ENCODE measurements at places on chromosomes 13 and 19.

DNA sequence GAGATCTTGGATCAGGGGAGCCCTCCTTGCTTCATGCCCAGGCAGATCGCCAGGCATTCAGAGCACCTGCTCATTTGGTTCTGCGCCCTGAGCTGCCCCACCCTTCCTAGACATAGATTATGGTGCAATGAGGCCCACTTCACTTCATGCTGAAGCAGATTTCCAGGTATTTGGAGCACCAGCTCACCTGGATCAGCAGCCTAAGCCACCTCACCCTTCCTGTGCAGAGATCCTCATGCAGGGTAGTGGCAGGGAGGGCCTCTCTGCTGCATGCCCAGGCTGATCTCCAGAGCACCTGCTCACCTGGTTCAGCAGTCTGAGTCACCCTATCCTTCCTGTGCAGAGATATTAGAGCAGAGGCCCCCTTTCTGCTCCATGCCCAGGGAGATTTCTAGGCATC lies 1966.1 kb downstream of the PCDH9 start:
- DNase-seq: no peak

DNA sequence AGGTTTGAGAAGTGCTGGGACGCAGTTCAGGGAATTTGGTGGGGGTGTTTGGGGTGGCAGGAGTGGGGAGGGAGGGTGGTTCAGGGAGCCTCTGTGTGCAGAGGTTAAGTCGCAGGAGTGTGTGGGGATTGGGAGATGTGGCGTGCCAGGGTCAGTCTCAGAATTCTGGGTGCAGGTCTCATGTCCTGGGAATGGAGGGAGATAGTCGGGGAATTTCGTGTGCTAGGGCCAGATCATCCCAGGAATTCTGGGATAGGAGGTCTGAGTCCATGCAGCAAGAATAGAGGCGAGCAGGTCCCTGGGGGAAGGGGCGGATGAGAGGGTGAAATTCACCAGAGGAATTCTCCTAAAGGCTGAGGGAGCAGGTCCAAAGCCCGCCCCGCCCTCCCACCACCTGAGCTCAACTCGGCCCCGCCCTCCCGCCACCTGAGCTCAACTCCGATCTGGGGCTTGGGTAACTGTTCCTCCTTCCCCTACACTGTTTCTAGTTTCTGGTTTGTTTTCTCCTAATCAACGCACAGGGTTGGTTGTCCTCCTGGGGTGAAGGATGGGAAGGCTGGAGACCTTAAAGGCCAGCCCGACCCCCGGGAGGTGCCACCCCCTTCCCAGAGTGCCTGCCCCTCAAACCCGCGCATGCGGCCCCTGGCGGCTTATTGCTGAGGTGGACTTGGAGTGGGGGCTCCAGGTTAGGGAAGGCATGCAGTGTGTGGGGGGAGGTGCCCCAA lies 15.2 kb downstream of the KCNC3 start:
- no peak for DNase-seq

- DNase-seq: no peak
Observed at GRCh38 chr19:13071444-13072187, 31.0 kb downstream of the LYL1 start.

DNA sequence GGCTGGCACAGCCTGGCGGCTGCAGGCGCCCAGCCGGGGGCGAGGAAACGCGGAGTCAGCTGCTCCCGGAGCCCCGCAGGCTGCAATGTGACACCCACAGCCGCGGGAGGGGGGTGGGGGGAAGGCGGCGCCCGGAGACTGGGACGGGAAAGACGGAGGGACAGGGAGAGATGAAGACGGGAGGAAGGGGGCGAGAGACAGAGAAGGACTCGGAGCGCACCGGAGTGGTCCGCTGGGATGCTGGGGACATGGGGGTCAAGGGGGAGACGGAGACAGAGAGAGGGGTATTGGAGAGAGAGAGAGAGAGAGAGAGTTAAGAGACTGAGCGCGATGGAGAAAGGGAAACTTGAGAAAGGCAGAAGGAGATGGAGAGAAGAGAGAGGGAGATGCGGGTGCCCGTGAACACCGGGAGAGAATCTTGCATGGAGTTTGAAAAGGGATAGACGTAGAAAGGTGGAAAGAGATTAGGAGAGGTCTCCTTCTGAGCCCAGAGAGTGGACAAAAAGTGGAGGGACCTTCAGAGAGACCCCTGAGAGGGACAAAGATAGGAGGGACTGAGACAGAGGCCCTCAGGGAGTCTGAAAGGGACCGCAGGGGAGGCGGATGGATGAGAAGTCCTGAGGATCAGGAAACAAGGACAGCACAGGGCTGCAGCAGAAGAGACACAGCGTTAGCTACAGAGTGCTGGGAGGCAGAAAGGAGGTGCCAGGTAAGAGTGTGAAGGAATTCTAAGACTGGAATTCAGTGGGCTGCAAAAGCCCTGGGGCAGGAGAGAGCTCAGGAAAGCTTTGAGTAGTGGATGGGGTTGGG lies 1.0 kb downstream of the SCN1B start:
- DNase-seq: no peak

- no peak for DNase-seq
Observed at GRCh38 chr13:105403086-105403485, 1132.4 kb downstream of the EFNB2 start.

DNA sequence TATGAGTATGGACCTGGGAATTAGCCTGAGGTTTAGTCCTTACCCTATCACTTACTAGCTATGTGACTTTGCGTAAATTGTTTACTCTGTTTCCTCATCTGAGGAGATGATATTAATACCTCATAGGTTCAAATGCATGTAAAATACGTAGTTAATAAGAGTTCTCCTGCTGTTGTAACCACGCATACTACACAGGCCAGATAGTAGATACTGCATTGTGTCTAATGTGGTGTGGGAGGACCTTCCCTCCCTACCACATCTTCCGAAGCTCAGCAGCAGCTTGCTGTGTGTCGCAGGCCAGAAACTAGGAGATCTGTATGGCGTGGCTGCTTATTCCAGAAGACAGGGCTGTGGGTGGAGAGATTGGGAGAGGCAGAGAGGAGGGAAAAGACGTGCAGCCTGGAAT lies 23.0 kb downstream of the GTF2F2 start:
- DNase-seq: no peak

- DNase-seq: no peak
Observed at GRCh38 chr19:6221878-6222746, 57.7 kb downstream of the MLLT1 start.

- DNase-seq: no peak
Observed at GRCh38 chr13:45474584-45475454, 10.1 kb downstream of the COG3 start.

DNA sequence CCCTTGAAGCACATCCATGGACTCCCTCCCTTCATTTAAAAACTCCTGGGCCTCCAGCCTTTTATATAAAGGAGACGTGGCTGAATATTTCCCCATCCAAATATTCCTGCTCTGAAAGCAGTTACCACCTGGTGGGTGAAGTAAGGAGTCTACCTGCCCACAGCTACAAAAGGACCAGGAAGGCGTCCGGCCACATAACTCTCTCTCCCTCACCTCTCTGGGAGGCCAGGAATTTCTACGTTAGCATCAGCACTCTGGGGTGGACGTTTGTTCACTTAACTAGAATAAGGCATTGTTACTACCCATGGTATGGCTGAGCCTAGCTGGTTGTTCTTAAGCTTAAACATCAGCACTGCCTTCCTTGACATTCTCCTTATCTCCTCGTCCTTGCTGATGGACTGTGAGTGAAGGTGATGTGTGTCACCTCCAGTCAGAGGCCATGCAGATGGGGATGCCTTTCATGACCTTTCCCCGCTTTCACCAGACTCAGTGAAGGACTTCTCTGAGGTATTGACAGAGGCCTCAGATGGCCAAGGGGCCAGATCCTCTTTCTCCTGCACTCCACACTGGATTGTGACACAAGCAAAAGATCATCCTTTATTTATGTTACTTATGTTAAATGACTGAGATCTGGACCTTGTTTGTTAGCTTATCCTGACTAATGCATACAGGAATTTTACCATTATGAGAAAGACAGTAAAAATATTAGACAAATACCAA lies 22.2 kb upstream of the KPNA3 start:
- DNase-seq: no peak

DNA sequence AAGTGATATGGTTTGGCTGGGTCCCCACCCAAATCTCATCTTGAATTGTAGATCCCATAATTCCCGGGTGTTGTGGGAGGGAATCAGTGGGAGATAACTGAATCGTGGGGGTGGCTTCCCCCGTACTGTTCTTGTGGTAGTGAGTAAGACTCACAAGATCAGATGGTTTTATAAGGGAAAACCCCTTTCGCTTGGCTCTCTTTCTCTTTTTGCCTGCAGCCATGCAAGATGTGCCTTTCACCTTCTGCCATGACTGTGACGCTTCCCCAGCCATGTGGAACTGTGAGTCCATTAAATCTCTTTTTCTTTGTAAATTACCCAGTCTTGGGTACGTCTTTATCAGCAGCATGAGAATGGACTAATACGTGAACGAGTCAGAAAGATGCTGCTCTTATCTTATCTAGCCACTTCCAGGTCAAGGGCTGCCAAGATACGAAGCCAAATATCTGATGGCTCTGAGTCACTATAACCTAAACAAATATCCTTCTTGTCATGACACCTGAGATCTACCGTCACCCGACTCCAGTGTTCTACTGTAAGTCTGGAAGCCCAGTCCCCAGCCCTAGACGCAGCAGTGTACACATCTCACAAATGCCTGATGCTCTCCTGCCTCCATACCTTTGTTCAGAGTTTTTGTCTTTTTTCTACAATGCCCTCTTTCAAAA lies 45.9 kb downstream of the SLC15A1 start:
- DNase-seq: no peak

- no peak for DNase-seq
Observed at GRCh38 chr13:37657134-37657533, 58.6 kb upstream of the POSTN start.

GRCh38 chr19:397941-398706 lies 10.8 kb downstream of the C2CD4C start:
- no peak for DNase-seq

DNA sequence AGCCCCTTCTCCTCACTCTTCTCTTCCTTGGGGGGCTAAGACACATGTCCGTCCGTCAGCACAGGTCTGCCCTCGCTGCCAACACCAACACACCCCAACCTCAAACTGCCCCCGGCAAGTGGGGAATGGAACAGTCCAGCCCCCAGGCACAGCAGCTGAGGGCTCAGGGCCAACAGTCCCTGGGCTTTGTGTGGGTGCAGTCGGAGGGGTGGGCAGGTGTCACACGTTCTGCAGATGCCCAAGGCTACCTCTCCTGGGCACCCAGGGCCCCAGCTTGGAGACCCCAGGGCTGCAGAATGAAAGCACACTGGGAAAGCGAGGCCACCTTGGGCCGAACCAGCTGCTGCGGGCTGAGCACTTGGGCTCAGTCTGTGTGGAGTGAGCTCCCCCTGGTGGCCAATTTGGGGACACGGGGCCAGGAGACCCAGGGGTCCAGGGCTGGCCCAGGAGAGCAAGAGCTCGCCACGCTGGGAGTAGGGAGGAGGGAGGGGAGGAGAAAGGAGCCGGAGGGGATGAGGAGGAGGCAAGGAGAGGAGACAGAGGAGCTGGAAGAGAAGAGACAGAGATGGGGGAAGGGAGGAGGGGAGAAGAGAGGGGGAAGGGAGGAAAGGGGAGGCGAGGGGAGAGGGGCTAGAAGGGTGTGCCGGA lies 14.0 kb upstream of the ATP8B3 start:
- DNase-seq: peak; percentile 77

GRCh38 chr19:29614046-29614445 lies 8.0 kb downstream of the POP4 start:
- no peak for DNase-seq

GRCh38 chr19:3698386-3698950 lies 1.8 kb downstream of the PIP5K1C start:
- DNase-seq: no peak

DNA sequence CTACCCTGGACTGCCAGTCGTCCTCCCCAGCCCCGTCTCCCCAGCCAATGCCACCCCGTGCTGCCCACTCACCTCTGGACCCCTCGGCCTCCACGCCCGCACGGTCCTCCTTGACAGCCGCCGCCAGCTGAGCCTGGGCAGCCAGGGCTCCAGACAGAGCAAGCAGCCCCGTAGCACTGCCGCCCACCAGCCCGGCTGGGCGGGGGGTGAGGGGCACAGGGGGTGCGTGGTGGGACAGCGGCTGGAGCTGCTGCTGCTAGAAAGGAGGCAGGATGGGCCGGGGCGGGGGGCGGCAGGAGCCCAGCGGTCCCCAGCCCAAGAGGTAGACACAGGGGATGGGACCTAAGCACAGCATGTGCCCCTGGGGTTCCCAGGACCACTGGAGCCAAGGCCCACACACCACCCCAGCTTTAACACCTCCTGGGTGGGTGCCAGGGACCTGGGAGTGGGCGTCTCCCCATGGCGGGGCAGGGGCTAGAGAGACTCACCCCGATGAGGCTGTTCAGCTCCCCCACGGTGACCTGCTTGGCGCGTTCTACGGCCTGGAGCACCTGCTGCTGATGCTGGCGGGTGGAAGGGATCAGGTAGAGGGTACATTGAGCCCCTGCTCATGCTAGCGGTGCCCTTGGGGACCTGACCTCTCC lies 9.7 kb downstream of the TLE2 start:
- DNase-seq: no peak

GRCh38 chr19:10037809-10038208 lies 24.5 kb downstream of the RDH8 start:
- no peak for DNase-seq

- DNase-seq: no peak
Observed at GRCh38 chr13:47252627-47253026, 355.8 kb upstream of the HTR2A start.

DNA sequence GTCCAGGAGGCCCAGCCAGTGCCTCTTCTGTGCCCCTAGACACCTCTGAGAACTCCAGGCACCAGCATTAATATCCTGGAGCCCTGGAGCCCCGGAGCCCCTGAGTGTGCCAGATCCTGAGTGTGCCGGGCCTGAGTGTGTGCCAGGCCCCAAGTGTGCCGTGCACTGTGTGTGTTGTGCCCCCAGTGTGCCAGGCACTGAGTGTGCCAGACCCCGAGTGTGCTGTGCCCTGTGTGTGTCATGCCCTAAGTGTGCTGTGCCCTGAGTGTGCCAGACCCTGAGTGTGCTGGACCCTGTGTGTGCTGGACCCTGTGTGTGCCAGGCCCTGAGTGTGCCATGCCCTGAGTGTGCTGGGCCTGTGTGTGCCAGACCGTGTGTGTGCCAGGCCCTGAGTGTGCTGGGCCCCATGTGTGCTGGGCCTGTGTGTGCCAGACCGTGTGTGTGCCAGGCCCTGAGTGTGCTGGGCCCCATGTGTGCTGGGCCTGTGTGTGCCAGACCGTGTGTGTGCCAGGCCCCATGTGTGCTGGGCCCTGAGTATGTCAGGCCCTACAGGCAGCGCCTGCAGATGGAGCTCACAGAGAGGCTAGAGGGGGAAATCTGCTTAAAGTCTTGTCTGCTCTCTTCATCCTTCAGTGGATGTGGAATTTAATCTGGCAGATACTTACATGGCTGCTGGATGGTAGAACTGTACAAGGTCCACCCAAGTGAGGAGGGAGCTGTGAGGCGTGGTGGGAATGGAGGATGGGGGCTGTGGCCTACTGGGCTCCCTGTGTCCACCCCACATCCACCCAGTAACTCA lies 53.9 kb downstream of the C13orf46 start:
- DNase-seq: no peak

All from stimulated activated CD4-positive, alpha-beta T cell treated with anti-CD3 and anti-CD28 coated beads, Interleukin-4, amount 100 ng/mL, for 1 hour (primary cell).